Lower leg skin (tissue), 4 donors: ENCODE measurements at places on chromosomes 2 and 18. TPM values are rescaled to one million over a fixed set of nuclear protein-coding genes. Genes with fewer than 3 reads are reported as not detected.

Gene ANO7
- total RNA-seq, result 0.22 TPM

Gene CXCR1
- not detected for total RNA-seq

Gene CNGA3
- not detected for total RNA-seq

Gene DYNAP
- not detected for total RNA-seq

Gene PROM2
- total RNA-seq, result 272 TPM

Gene CLEC4F
- 0.42 TPM for total RNA-seq

Gene TFCP2L1
- total RNA-seq, result 66.8 TPM

Gene HTR2B
- 0.10 TPM for total RNA-seq

Gene TRMT61B
- 19.9 TPM for total RNA-seq

Gene KCNJ3
- total RNA-seq, result not detected

Gene TEX44
- total RNA-seq, result not detected

Gene GAREM2
- 0.04 TPM for total RNA-seq

Gene SLC23A3
- 4.4 TPM for total RNA-seq

Gene NABP1
- total RNA-seq, result 6.2 TPM

Gene TDRD15
- not detected for total RNA-seq

Gene TRAPPC12
- total RNA-seq, result 79.4 TPM

Gene TTR
- total RNA-seq, result not detected

Gene HES6
- total RNA-seq, result 1.3 TPM

Gene CNNM4
- 29.1 TPM for total RNA-seq

Gene ERFE
- total RNA-seq, result not detected

Gene DRC1
- not detected for total RNA-seq

Gene HOXD3
- total RNA-seq, result 3.1 TPM

Gene DOCK10
- total RNA-seq, result 15.8 TPM

Gene L3MBTL4
- 16.3 TPM for total RNA-seq

Gene APCDD1
- total RNA-seq, result 191 TPM

Gene SPR
- 20.3 TPM for total RNA-seq

Gene KCNG2
- total RNA-seq, result not detected

Gene GPR17
- 0.88 TPM for total RNA-seq

Gene ZBTB7C
- total RNA-seq, result 44.2 TPM

Gene DLGAP1
- total RNA-seq, result 1.3 TPM

Gene RSAD2
- not detected for total RNA-seq
